Activated CD8-positive, alpha-beta memory T cell treated with anti-CD3 and anti-CD28 coated beads, Interleukin-2, amount 50 U/mL, for 4 hours (primary cell): ENCODE measurements at places on chromosomes 12 and 14.

DNA sequence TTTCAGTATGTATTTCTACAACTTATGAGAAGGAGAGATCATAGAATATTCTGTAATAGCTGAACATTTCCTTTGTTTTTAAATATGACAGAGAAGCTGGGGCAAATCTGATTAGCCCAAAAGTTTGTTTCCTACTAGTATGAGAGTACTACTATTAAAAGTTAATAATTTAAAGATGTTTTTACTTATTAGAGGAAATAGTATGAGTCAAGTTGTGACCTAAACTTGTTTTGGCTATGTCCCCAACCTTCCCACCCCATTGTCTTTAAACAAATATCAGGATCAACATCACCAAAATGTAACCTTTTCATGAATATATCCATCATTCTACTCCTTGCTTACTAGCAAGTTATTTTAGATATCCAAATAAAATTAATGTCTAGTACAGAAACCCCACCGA, 10.5 kb downstream of the GNPNAT1 start:
- DNase-seq = no peak

DNA sequence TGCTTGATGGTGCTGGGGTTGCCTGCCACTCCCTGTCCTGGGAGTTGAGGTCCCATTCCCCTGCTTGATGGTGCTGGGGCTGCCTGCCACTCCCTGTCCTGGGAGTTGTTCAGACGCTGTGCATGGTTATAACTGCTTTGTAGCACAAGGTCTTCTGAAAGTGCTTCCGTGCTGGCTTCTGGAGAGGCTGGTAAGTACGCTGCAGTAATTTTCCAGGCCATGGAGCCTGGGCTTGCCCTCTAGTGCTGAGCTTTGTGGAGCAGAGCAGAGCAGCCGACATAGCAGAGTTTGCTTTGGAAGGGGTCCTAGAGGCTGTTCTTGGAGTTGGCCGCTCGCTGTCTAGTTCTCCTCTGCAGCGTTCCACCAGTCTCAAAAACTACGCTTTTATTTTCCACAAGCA, 6.3 kb downstream of the B4GALNT3 start:
- DNase-seq = no peak

DNA sequence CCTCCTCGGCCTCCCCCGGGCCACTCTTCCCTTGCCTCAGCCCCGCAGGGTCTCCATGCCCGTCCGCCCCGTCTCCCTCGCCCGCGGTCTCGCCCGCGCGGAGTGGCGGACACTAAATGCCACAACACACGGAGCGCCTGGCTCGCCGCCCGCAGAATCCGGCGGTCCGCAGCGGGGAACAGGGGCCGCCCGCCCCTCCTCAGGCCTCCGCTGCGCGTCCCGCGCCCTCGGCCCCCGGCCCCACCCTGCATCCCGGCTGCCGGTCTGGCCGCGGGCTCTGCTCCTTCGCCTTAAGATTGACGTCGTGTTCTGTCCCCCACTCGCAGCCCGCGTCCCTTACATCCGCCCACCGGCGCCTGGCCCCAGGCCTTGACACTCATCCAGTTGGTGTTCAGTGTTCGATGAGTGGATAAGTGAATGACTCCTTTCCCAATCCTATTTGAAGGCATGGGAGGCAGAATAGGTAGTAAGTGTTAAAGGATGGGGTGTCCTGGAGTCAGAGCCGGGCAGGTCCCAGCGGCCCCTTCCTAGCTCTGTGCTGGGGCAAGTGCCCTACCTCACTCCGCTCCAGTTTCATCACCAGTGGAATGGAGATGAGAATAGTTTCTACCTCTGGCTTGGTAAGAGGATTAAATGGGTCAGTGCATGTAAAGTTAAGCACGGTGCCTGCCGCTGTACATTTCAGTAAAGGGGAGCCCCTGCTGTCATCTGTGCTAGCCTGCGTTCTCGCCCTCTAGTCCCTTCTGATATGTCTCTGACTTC, 622 bp downstream of the TECPR2 start:
- peak; percentile 37 for DNase-seq

DNA sequence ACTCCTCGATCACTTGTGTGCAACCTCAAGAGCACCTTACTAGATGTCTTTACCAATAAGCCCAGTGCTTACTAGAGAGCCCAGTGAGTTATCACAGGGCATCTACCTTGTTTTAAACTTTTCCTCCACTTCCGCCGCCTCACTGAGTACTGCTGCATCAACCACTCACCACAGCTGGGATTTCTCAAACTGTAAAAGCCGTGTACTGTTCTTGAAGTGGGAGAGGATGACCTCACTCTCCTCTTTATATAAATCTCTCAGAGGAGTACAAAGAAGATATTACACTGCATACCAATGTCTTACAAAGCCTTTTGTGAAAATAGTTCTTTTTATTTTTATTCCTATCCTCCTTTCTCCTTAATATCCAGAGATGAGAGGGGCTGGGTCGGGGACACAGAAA, 94.1 kb downstream of the PLCZ1 start:
- DNase-seq = no peak

DNA sequence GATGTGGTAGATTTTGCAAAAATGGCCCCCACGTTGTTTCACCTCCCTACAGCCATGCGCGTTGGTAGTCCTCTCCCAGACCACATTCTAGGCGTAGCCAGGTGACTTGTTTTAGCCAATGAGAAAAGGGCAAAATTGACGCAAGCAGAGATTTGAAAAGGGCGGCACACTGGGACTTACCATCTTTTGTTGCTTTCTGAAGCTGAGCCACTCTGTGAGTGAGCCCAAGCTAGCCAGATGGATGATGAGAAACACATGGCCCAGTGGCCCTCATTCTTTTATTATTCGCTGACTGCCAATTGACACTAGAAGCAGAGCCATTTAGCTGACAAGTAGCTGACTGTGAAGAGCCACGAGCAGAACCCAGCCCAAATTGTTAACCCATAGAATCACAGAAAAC, 142.0 kb upstream of the GZMB start:
- DNase-seq = no peak

DNA sequence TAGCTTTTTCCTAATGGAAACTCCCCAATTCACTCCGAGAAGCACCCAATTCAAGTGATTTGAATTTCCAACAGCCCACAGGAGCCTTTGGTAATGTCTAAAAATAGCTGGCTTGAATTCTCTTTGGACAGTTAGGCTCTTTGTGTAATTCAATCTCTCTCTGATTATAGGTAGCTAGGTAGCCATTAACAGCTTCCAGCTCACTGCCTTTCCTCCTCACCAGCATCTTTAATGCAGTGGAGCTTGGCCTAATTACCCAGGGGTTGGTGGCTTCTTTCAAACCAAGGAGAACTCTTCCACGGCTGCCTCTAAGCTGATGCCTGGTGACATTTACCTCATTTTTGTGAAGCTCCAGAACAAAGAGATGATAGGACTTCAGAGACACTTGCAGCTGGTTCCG, 86.4 kb downstream of the WSCD2 start:
- DNase-seq = no peak

DNA sequence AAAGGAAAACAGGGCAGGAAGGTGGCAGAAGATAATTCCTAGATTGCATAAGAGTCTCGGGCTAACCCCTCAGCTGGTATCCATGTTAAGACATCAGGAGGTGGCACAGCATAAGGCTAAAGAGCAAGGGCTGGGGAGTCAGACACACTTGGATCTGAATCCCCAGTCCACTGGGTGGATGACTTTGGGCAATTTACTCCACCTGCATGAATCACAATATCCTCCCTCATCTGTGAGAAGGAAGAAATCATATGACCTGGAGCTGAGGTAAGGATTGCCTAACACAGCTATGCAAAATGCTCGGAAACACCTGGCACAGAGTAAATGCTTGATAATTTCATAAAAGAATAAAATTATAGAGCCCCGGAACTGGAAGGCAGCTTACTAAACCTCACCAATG, 217.9 kb downstream of the PIK3C2G start:
- no peak for DNase-seq

DNA sequence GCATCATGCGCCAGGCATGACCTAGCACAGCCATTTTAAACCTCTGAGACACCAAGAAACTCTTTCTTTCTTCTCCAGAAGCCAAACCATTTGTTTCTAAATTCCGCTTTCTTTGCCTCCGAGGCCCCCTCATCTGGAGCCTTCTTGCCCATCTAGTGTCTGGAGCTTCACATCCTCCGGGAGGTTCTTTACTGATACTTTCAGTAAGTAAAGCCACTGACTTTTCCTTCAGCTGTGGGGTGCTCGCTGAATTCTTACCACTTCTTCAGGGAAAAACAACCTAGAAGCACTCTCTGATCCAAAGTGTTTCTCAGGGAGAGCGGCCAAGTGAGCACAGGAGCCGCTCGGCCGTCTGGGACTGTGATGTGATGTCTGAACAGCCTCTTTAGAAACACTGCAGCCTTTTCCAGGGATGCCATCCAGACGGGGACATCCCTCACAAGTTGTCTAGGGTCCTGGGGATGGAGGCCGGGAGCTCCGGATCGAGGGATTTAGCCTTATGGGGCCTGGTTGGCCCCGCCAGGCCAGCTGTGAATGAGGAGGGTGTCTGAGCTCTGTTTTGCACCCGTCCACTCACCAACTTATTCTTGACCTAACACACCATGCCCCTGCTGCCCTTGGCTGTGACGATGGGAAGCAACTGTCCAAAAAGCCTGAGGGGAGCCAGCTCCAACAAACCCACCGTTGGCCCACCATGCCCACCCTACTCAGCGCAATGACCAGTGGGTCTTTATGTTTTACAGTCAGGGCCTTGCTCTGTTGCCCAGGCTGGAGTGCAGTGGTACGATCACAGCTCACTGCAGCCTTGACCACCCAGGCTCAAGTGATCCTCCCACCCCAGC, 160.6 kb downstream of the ZFP36L1 start:
- DNase-seq = no peak

GRCh38 chr12:1794440-1795090, 25.8 kb upstream of the LRTM2 start:
- DNase-seq = no peak

DNA sequence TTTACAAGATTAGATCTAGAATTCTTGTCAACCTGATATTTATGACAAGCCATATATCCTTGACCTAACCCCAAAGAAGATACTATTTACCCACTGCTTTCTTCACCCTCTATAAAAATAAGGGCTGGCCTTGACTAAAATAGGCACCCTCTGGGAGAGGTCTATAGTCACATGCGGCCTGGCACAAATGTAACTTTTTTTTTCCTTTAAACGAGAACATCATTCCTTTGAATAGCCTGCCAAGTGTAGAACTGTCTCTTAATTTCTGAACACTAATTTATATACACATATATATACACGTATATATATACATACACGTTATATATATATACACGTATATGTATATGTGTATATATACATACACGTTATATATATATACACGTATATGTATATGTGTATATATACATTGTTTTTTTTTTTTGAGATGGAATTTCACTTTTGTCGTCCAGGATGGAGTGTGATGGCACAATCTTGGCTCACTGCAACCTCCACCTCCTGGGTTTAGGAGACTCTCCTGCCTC, 18.6 kb downstream of the PPTC7 start:
- no peak for DNase-seq

DNA sequence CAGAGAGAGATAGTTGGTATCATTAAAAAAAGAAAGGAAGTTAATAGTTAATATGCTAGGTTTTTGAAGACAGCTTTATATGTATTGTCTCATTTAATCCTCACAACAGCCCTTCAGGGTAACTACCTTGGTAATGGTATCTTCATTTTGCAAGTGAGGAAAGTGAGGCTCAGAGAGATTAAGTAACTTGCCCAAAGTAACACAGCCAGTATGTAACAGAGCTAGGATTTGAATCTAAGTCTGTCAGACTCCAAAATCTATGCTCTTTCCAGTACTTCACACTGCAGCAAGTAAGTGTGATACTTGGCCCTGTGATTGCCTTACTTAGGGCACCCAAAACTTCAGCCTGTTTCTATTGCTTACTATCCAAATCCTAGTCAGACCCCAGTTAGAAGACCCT, 7.0 kb downstream of the SRP54 start:
- DNase-seq = no peak

- DNase-seq = no peak
Measured at GRCh38 chr12:104896710-104897109, 61.4 kb downstream of the SLC41A2 start.

GRCh38 chr12:79400481-79400880, 290.3 kb downstream of the PAWR start:
- no peak for DNase-seq

- no peak for DNase-seq
Measured at GRCh38 chr12:74370608-74371216, 166.9 kb upstream of the ATXN7L3B start.

- no peak for DNase-seq
Measured at GRCh38 chr14:31926123-31926522, 151.0 kb upstream of the ARHGAP5 start.

- DNase-seq = no peak
Measured at GRCh38 chr12:5720381-5721005, 224.6 kb downstream of the ANO2 start.

GRCh38 chr12:112160611-112161010, 35.3 kb downstream of the TRAFD1 start:
- DNase-seq = no peak

- DNase-seq = no peak
Measured at GRCh38 chr14:95569440-95569839, 34.6 kb downstream of the GLRX5 start.

DNA sequence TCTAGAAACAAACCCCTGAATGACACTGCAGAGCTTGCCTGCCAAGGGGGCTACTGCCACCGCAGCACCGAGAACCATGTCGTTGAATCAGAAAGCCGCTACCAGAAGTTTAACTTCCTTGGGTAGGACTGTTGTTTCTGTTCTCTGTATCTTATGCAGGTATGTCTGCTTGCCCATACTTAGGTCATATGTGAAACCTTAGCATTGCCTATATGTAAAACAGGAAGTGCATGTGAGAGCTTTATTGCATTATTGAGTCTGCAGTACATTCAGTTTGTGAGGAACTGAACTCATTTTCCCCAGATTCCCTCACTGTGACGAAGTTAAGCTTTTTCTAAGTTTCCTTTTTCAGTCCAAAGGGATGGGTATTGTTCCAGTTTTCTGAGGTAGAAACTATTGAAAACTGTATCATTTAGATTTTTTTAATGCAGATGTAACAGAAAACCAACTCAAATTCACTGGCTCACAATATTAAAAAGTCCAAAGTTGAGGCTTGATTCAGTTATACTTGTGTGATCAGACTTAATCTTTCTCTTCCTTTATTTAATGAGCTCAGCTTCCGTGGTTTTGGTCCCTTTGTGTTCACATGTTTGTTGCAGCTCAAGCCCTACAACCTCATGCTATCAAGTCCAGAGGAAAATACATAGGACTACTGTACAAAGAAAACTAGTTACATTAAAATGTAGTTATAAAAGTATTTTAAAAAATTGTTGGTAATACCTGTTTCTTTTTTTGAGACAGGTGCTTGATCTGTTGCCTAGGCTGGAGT, 6.9 kb downstream of the FBXO34 start:
- DNase-seq = no peak

- no peak for DNase-seq
Measured at GRCh38 chr12:55068416-55069010, 48.7 kb downstream of the NEUROD4 start.

DNA sequence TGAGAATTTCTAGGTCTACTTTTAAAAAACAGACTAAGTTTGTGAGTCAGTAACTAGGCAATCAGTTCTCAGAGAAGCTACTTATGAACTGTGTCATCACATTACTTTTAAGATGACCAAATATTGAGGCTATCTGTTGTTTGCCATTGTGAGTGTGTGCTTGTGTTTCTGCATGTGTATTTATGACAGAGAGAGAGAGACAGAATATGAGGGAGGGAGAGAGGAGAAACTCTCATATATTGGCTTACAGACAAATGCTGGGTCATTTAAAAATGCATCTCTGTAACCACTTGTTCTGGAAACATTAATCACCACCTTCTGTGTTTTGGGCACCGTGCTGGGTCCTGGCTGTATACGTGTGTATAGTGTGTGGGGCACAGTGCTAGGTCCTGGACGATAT, 161.5 kb upstream of the FRMD6 start:
- DNase-seq = no peak
